ENCODE measurements at places on chromosomes 1 and 21. TPM values are rescaled to one million over a fixed set of nuclear protein-coding genes. Genes with fewer than 3 reads are reported as not detected.

DNA sequence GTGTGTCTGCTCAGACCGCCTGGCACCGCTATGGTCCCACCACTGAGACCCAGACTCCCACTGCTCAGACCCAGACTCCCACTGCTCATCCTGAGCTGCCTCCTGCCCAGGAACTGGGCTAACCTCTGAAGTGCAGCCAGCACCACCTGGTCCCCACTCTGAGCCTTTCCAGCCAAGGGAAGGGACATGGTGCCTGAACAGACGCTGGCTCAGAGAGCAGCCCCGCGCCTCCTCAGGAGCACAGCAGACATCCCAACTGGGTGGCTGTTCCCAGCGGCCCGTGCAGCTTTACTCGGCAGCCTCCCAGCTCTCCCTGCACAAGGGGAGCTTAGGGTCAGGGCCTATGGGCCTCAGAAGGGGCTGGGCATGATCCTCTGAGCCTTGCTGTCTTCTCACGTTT is 27.8 kb upstream of the CNTN2 start:
- DNase-seq = no peak

GRCh38 chr21:42429856-42430255 is 26.2 kb downstream of the UBASH3A start:
- no peak for DNase-seq

GRCh38 chr1:56501888-56502287 is 77.5 kb downstream of the PLPP3 start:
- no peak for DNase-seq

The IFI44L gene
- total RNA-seq = 0.64 TPM

- DNase-seq = no peak
Observed at GRCh38 chr1:212237651-212238050, 47.6 kb upstream of the PPP2R5A start.

DNA sequence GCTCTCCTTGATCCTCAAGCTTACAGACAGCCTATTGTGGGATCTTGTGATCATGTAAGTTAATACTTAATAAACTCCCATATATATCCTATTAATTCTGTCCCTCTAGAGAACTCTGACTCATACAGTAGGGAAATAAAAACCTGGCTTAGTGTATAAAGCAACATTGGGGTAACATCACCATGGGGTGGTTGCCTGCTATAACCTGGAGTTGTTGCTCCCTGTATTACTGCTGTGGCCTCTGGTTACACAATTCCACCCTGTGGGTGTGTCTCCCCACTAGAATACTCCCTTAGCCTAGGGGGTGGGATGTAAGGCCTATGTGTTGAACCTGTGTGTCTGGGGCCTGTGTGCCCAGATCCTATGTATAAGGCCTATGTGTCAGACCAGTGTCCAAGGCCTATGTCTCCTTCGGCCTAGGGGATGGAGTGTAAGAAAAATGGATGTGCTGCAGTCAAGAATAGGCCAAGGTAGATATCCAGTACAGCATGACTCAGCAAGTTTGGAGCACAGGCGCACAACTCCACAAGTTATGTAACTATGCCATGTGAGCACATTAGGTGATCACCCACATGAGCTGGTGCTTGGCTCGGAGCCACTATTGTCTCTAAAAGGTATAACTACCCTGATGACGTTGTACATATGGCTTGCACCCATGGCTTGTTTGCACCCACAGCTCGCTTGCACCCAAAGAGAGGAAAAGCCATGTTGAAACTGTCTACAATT is 96.8 kb upstream of the C1orf21 start:
- no peak for DNase-seq

DNA sequence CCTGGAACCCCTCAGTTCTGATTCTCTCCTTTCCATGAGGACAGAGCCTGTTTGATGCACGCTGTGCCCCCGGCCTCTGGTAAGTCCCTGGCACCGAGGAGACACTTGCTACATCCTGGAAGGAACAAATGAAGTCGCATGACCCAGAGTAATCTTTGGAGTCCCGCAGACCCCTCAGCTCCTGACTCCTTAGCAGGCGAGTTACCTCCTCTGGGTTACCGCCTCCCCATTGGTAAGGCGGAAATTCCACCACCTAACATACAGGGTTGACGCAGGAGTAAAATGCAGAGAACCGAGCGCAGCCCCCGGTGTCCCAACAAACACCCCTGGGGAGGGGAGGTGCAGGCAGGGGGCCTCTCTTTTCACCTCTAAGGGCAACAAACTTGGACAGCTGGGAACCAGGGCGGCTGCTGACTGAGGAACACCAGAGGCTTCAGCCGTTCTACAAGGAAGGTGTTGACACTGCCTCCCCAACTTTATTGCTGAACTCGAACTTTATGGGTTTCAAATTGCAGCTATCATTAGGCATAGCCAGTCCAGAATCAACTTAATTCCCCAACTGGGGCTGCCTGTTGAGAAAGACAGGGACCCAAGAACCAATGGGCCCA is 115.3 kb upstream of the IFFO2 start:
- no peak for DNase-seq

- peak; percentile 98 for DNase-seq
Observed at GRCh38 chr1:206890125-206891060, 6.8 kb upstream of the IL24 start.

GRCh38 chr1:9902060-9902452 is 8.0 kb downstream of the CTNNBIP1 start:
- no peak for DNase-seq

The RORC gene
- under 0.01 TPM for total RNA-seq

DNA sequence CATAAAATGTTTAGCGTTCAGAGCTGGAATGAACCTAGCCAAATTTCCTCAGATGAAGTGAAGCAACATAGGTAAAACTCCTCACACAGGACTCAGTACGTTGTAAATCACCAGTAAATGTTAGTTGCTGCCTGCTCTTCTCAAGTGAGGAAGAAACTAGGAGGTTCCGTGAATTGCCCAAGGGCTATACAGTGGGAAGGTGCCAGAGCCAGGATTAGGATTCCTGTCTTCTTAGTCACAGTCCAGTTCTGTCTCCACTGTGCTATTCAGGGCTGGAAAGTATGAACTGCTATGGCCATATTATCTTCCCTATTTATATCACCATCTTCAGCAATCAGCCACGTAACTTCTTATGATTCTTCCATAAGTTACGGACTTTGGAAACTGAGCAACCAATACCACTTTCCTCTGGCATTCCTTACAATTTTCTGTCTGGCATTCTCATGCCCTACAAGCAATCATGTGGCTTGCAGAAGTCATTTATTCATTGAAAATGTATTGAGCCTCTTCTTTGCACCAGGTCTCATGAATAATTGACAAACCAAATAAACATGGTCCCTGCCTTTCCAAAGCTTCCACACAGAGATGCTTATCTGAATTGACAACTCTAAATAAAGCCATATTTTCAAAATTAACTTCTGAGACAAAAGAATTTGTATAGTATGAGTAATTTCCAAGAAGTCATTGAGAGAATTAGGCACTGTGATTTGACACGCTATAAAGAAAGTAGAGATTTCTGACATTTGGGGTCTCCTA is 271.6 kb upstream of the SGIP1 start:
- DNase-seq = peak; percentile 82

- peak; percentile 73 for DNase-seq
Observed at GRCh38 chr1:12587981-12588640, 29.9 kb downstream of the DHRS3 start.

DNA sequence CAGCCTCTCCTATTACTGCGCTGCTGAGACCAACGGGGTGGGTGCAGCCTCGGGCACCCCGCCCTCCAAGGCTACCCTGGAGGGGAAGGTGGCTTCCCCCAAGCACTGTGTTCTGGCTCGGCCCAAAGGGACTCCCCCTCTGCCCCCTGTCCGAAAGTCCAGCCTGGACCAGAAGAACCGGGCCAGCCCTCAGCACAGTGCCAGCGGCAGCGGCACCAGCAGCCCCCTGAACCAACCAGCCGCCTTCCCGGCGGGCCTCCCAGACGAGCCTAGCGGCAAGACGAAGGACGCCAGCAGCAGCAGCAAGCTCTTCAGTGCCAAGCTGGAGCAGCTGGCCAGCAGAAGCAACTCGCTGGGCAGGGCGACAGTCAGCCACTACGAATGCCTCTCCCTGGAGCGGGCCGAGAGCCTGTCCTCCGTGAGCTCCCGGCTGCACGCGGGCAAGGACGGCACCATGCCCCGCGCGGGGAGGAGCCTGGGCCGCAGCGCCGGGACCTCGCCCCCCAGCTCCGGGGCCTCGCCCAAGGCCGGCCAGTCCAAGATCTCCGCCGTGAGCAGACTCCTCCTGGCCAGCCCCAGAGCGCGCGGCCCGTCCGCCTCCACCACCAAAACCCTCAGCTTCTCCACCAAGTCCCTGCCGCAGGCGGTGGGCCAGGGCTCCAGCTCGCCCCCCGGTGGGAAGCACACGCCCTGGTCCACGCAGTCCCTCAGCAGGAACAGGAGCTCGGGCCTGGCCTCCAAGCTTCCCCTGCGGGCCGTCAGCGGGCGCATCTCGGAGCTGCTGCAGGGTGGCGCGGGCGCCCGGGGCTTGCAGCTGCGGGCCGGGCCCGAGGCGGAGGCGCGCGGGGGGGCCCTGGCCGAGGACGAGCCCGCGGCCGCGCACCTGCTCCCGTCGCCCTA is 533.1 kb downstream of the KIF26B start:
- no peak for DNase-seq

The GLMN gene
- 10.3 TPM for total RNA-seq

DNA sequence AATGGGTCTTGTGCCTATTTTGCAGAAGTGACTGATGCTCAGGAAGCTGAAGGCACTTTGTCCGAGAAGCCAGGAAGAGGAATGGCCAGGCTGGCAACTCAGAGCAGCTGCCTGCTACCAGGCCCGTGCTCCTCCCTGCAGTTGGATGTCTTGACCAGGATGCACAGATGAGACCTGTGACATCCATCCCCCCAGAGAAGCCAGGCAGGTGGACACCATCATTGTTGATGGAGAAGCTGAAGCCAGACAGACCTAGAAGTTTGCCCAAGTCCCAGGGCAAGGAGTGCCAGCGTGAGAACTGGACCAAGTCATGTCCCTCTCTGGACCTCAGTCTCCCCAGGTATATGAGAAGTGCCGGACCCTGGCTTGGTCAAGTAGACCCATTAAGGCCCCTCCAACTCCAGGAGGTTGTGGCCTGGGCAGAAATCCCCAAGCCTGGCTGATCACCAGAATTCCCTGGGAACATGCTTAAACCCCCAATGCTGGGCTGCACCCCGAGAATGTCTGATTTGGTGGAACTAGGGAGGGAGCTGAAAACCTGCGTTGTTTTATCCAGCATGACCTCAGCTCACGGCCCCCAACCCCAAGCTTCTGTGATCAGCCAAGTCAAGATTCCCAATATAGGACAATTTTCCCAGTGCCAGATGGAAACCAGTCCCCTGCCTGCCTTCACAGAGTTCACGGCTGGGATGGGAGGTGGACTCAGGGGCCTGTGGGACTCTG is 82.4 kb downstream of the CAMK2N1 start:
- DNase-seq = no peak

DNA sequence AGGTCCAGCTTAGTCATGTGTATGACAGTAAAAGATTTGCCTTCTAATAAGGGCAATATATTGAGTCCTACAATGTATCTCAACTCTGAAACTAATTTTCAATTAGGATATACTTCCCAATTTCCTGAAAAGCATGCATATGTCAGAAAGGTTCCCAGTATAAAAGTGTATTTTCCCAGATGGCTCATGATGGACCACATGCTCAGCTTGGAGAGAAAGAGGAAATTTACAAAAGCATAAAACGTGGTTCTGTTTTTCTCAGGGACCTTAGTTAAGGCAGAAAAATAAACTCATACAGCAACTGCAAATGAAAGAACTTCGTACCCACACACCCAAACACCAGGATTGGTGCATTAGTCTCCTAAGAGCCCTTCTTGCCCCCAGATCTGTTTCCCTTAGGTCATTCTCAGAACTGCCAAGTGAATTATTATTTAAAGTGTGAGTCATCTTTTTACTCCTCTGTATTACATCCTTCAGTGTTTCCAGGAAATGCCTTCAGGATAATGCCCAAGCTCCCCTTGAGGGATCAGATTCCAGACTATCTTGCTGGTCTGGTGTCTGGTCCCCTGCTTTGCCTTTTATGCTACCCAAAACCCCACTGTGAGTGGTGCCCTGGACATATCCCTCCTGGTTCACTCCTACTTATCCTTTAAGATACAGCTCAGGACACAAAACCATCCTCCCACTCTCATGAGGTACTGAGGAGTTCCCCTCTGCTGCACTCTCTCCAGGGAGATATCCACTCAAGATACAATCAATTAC is 57.4 kb downstream of the SSX2IP start:
- peak; percentile 60 for DNase-seq

The IL20 gene
- 0.86 TPM for total RNA-seq

DNA sequence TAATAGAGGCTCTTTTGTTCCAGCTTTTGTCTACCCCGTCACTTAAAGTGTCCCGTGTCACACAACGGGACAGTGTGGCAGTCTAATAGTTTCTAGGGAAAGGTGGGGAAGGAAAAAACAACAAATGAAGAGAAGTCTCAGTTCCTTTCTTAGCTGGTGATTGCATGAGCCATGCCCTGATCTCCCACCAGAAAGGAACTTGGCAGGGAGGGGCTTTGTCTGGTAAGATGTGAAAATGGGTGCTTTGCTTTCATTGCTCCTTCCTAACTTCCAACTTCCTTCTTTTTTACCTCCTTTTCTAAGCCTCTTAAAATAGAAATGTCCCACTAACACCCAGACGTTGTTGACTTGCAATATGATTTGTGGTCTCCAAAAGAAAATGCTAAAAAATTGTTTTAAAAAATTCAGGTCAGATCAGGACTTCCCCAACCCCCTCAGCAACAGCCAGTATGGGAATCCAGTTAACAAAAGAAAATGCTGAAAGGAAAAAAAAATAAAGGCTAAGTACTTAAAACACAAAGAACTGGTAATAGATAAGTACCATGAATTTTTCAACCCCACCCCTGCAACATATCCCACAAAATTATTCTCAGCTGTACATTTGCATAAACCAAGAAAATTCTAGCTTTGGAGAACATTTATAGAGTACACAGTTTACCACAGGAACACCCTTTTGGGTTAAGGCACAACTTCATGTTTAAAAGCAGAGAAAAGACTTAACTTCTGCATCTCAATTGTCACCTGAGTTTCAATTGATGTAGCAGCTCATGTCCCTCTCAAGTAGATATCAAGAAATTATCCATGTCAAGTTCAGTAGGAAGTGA is 106.2 kb downstream of the NIBAN1 start:
- no peak for DNase-seq

DNA sequence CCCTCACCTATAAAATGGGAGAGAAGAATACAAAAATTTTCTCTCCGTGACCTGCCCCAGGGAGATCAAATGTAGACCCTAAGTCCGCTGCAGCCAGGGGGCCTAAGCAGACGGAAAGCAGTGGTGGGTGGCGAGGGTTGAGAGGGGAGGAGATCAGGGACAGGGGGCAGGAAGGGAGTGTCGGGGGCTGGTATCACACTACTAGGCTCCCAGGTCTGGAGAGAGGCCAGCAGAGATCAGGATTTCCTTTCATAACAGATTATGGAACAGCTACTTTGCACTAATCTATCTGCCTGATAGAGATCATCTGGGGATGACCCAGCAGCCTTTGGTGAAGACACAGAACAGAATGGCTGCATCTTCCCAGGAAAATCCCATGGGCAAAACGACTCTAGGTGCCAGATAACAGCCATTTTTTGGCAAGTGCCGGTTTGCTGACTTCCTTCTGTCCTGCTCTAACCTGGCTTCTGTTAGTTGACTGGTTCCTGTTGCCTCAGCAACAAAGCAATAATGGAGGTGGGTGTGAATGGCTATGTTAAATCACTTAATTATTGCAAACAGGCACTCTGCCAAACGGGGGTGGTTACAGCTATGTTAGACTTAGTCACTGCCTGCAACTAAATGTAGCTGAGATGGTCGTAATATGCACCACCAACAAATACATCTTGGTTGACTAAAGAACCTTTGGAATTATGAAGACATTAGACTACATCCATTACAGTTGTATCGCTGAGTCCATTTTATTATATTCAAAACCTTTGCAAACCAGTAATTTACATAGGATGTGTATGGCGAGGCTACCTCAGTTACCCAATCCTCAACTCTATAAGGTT is 30.0 kb upstream of the EPS8L3 start:
- peak; percentile 68 for DNase-seq

- no peak for DNase-seq
Observed at GRCh38 chr1:41803656-41804055, 115.1 kb downstream of the HIVEP3 start.

The PRRX1 gene
- total RNA-seq = 203 TPM
